Ascending aorta (tissue), 2 donors: ENCODE measurements at places on chromosomes 1 and 21. TPM values are rescaled to one million over a fixed set of nuclear protein-coding genes. Genes with fewer than 3 reads are reported as not detected.

CD247 gene
- 3.7 TPM for total RNA-seq

TRABD2B gene
- total RNA-seq = 7.9 TPM

RGS5 gene
- total RNA-seq = 732 TPM

DNA sequence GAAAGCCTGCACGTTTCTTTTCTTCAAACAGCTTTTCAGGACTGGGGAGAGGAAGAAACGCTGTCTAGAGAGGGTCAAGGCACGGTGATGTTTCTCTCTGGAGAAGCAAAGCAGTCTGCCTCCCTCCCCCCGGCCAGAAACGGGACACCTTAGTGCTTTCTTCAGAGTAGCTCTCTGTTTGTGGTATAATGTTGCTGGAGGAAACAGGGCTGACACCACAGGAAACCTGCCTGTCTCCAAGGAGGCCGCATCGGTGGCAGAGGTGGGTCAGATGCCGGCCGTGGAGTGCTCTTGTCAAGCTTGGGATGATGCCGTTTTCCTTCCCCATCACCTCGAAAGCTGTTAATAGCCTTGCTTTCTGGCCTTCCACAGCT is 139.4 kb downstream of the DHRS3 start:
- no peak for DNase-seq
- H3K27ac ChIP-seq = peak overlapping the region; percentile 74
- H3K4me3 ChIP-seq = no peak overlapping the region
- H3K27me3 ChIP-seq = no peaks in the 10 kb centered on the region
- H3K36me3 ChIP-seq = no peaks in the 10 kb centered on the region

- no peaks in the 10 kb centered on the region for H3K27me3 ChIP-seq
- H3K4me3 ChIP-seq = no peak overlapping the region
- no peaks in the 10 kb centered on the region for H3K4me1 ChIP-seq
- peaks cover 27% of the 10 kb centered on the region for H3K36me3 ChIP-seq
- H3K27ac ChIP-seq = no peak overlapping the region
- DNase-seq = no peak
Observed at GRCh38 chr1:235709018-235709417, 59.4 kb upstream of the GNG4 start.

GRCh38 chr1:177561436-177561835 is 390.7 kb downstream of the BRINP2 start:
- no peak overlapping the region for H3K4me3 ChIP-seq
- H3K27ac ChIP-seq = no peak overlapping the region
- no peaks in the 10 kb centered on the region for H3K27me3 ChIP-seq
- DNase-seq = no peak
- H3K4me1 ChIP-seq = no peaks in the 10 kb centered on the region
- no peaks in the 10 kb centered on the region for H3K36me3 ChIP-seq

DNA sequence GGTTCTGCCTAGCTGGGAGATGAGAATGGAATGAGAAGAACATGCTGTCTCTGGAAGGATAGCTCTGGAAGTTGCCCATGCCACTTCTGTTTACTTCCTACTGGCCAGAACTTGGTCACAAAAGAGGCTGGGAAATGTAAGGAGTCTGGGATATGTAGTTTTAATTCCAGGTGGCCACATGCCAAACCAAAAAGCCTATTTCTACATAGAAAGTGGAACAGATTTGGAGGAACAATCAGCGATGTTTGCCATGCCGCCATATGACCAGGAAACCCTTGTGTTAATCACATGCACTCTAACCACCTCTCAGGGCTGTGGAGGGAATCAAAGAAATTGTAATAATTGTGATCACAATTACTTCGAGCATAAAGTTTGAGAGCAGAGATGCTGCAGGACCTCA is 10.0 kb upstream of the OLIG2 start:
- DNase-seq = no peak
- no peak overlapping the region for H3K4me3 ChIP-seq
- H3K36me3 ChIP-seq = no peaks in the 10 kb centered on the region
- H3K27ac ChIP-seq = no peak overlapping the region
- no peaks in the 10 kb centered on the region for H3K4me1 ChIP-seq

- H3K4me1 ChIP-seq = no peaks in the 10 kb centered on the region
- no peak for DNase-seq
- no peak overlapping the region for H3K27ac ChIP-seq
- H3K36me3 ChIP-seq = no peaks in the 10 kb centered on the region
- no peaks in the 10 kb centered on the region for H3K27me3 ChIP-seq
Observed at GRCh38 chr1:30005972-30006619, 717.3 kb downstream of the MATN1 start.
